M059J (cell line): ENCODE measurements at places on chromosomes 13 and 19. TPM values are rescaled to one million over a fixed set of nuclear protein-coding genes. Genes with fewer than 3 reads are reported as not detected.

The VSTM1 gene
- not detected in 2 replicates for total RNA-seq

The SULT2B1 gene
- not detected in 2 replicates for total RNA-seq

- DNase-seq: no peak
Observed at GRCh38 chr19:54470991-54471782, 1.9 kb downstream of the CDC42EP5 start.

DNA sequence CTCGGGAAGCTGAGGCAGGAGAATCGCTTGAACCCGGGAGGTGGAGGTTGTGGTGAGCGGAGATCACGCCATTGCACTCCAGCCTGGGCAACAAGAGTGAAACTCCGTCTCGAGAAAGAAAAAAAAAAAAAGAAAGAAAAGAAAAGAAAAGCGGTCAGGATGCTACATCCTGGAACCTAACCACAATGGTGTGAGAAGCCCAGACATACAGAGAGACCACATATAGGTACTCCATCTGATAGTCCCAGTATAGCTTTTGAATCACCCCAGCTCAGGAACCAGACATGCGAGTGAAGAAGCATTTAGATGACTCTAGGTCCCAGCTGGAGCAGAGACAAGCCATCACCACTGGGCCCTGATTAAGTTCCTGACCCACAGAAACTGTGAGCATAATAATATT, 3.2 kb downstream of the IFNL1 start:
- no peak for DNase-seq

GRCh38 chr13:73720216-73720840, 413.9 kb downstream of the KLF12 start:
- DNase-seq: no peak

DNA sequence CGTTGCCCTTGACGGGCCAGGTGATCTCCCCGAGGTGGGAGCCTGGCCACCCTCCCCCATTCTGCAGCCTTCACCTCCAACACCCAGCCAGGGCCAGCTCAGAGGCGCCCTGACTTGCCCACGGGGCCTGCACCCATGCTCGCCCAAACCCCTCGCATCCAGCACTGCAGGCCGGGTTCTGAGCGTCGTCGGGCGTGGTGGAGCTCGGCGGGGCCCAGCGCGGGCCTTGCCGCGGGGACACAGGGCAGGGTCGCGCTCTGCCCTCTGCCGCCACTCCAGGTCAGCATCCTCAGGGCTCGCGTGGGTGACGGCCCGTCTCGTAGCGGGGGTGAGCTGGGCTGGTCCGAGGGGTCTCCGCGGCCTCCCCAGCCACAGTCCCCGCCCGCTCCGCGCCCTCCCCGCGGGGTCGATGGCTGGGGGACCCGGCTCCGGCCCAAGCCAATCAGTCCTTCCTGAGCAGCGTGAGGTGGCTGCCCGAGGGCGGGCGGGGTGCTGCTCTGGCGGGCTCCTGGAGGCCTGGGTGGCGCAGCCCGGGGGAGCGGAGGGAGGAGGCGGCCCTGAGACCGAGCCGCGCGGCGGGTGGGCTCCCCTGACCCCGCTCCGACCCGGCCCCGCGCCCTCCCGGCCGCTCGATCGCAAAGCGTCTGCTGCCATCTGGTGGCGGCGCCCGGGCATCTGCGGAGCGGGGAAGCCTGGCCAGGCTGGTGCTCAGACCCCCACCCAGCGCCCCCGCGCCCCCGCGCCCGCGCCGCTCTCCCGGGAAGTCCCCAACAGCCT, 61.4 kb downstream of the CCNE1 start:
- peak; percentile 16 for DNase-seq

DNA sequence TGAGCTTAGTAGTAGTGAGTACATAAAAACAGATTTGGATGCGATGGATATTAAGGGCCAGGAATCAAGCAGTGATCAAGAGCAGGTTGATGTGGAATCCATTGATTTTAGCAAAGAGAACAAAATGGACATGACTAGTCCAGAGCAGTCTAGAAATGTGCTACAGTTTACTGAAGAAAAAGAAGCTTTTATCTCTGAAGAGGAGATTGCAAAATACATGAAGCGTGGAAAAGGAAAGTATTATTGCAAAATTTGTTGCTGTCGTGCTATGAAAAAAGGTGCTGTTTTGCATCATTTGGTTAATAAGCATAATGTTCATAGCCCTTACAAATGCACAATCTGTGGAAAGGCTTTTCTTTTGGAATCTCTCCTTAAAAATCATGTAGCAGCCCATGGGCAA, 11.4 kb downstream of the CHAMP1 start:
- no peak for DNase-seq

- DNase-seq: no peak
Observed at GRCh38 chr13:70864731-70865130, 756.5 kb upstream of the KLHL1 start.
